LoVo (cell line): ENCODE measurements at places on chromosomes 1 and 21.

DNA sequence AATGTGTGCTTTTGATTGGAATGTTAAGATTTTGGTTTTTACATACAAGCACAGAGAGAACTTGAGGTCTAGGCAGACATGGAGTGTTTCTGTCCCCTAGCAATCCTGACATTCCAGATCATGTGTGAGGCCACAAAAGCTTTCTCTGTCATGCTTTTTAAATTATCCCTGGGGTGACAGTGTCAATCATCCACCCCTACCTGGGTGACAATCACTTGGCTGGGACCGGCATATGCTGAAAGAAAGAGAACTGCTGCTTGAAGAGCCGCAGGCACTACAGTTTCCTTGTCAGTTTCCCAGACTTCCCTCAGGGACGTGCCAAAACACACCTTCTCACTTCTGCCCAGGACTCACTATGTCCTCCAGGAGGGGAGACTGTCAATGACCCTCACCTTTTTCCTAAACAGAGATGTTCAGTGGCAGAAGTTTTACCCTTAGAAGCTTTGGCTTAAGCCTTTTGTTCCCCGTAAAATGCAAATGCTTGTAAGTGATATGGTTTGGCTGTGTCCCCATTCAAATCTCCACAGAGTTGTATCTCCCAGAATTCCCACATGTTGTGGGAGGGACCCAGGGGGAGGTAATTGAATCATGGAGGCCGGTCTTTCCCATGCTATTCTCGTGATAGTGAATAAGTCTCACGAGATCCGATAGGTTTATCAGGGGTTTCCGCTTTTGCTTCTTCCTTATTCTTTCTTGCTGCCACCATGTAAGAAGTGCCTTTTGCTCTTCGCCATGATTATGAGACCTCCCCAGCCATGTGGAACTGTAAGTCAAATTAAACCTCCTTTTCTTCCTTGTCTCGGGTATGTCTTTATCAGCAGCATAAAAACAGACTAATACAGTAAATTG is 217.4 kb downstream of the FGGY start:
- no peak for DNase-seq

DNA sequence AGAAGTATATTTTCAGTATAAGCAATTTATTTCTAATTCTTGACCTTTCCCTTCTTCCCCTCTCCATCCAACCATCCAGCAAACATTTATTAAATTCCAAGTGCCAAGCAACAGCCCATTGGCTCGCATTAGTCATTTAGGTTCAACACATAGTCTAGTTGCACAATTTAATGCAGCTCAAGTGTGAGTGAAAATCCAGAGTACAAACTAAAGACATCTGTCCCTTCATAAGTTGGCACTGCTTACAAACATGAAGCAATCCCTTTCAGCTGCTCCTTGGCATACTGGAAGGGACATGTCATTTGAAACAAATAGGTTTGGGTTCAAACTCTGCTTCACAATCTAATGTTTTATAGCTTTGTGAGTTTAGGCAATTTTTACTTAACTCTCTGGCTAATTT is 10.7 kb downstream of the CASQ2 start:
- no peak for DNase-seq

DNA sequence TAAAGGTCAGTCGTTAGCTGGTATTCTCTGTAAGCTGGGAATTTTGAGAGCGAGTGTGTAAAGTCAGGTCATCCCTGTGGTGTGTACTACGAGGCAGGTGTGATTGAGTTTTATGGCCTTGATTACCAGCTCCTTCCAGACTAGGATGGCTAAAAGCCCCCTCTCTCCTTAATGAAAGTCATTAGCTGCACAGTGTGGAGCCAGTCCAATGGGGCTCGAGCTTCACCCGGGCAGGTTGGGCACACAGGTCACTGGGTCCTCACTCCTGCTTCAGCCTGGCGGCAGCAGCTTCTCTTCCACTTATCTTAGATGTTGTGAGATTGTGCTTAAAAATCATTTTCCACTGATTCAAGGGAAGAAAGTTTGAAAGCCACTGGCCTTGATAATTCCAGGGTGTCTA is 3.0 kb downstream of the DMRTB1 start:
- DNase-seq, result no peak

- no peak for DNase-seq
Measured at GRCh38 chr1:184408580-184408979, 21.8 kb downstream of the C1orf21 start.

DNA sequence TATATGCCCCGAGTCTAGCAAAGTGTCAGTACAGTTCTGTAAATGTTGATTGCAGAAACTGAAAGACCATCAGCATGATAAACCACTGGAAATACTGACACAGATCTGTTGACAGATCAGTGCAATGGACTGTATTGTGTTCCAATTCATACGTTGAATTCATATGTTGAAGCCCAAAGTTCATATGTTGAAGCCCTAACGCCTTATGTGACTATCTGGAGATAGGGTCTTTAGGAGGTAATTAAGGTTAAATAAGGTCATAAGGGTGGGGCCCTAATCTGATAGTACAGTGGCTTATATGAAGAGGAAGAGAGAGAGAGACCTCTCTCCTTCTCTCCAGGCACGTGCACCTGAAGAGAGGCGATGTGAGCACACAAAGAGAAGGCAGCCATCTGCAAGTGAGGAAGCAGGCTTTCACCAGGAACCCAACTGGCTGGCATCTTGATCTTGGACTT is 144.7 kb downstream of the MRPL39 start:
- DNase-seq, result no peak

- DNase-seq, result no peak
Measured at GRCh38 chr1:212958175-212958574, 7.8 kb downstream of the VASH2 start.

- no peak for DNase-seq
Measured at GRCh38 chr1:208251015-208251414, 6.8 kb upstream of the PLXNA2 start.
